Stimulated activated CD8-positive, alpha-beta memory T cell treated with anti-CD3 and anti-CD28 coated beads, Interleukin-2, amount 100 ng/mL, for 1 hour (primary cell): ENCODE measurements at places on chromosomes 4 and X.

DNA sequence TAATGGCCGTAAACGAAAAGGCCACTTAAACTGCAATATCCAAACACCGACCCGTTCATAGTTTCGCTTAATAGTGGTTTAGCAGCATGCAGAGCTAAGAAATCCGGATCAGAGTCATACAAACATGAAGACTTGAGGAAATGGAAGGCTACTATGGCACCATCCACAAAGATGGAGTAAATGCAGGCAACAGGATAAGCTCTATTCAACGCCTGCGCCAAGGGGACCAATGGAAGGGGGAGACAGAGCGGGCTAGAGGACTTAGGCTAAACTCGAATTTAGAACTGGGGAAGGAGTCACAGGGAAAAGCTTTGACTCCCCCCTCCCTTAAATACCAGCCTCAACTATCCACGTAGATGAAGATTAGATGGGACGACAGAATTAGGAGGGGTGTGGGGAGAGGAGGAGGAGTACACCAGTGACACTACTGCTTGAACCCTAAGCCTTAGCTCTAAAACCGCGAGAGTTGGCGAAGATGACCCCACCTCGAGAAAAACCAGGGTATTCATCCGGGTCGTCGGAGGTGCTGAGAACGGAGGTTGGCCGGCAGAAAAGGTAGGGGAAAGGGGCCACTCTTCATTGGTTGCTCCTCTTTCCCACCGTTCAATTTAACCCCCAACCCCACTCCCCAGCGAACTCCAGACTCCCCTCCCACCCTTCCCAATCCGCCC is 3.5 kb downstream of the HUWE1 start:
- no peak for DNase-seq

DNA sequence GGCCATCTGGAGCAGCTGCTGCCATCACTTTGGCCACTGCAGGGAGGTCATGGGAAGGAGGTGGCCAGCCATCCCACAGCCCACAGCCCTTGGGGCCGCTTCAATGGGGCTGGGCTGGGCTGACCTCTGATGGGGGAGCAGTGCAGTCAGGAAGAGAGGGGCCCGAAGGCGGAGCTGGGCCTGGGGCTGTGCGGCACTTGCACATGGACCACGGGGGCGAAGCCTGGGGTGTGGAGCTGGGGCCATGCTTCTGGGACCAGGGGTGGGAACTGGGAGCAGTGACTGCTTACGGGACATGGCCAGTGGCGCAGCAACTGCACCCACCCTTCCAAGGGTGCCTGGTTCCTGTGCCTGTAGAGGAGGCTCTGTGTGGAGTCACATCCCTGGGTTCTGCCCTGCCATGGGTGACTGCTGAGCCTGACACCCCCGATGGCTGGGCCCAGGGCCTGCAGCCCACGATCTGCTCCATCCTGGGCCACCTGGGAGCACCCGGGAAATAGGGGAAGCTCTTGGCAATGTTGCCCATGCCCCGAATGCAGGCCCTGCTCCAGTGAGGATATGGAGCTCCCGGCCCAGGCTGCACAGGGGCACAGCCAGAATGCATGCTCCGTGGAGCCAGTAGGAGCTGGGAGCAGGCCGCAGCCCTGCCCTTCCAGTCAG is 22.4 kb upstream of the SULT1B1 start:
- no peak for DNase-seq

DNA sequence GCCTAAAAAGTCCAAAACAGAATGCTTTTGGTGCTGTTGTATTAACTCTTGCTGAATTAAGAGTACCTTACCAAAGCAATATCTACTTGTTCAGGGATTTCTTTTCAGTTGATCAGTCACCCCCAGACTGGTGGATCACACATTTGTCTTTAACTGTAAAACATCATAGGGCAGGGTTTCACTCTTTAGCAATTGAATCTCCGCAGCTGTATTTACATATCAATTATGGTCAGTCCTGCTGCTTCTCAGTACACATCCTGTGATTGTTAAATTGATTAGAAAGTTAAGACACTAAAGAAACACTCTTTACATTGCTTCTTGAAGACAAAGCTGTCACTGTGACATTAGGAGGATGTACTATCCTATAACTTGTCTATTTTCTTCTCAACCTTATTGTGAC is 277.1 kb upstream of the ADGRL3 start:
- DNase-seq: no peak

GRCh38 chr4:4658052-4658451 is 116.2 kb upstream of the STX18 start:
- no peak for DNase-seq

- no peak for DNase-seq
Observed at GRCh38 chrX:107470198-107470597, 20.7 kb downstream of the FRMPD3 start.

DNA sequence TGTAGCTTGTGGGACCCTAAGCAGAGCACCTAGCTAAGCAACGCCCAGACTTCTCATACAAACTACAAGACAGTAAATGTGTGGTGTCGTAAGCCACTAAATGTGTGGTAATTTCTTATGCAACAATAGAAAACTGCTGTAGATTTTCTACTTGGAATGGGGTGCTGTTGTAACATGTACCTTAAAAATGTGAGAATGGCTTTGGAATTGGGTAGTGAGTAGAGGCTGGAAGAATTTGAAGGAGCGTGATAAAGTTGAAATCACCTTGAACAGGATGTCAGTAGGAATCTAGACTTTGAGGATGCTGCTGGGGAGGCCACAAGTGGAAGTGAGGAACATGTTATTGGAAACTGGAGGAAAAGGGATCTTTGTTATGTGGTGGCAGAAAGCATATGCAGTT is 43.2 kb upstream of the FUNDC1 start:
- DNase-seq: no peak

GRCh38 chrX:75229774-75230173 is 44.1 kb upstream of the UPRT start:
- no peak for DNase-seq

DNA sequence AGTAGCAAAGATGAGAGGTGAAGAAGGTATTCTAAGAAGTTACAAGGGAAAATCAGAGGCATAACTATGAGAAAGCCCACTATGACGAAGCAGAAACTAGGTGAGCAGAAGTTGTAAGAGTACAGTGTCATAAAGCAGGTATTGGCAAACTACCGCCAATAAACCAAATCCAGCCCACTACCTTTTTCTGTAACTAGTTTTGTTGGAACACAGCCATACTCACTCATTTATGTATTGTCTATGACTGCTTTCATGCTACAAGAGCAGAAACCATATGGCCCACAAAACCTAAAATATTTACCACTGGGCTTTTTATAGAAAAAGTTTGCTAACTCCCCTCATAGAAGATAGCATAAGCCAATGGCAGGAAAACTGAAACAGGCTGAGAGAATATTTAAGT is 31.8 kb upstream of the ZCCHC13 start:
- no peak for DNase-seq

- DNase-seq: no peak
Observed at GRCh38 chr4:178080312-178080711, 638.1 kb upstream of the AGA start.

DNA sequence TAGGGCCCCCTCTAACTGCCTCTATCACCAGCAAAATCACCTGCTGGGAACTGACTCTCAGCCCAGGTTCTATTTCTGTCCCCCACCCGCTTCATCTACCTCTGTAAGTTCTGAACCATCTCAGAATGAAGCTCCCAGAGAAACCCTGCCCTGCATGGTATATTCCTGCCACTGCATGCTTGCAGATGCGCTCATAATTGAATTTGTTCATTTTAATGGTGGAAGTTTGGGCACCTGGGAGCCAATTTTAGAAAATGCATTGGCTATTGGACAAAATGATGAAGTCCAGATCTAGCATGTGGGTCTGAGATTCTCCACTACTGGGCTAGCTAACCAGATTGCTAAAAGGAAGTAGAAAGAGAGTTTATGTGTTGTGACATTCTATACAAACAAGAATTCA is 28.6 kb upstream of the SLC10A4 start:
- DNase-seq: no peak

DNA sequence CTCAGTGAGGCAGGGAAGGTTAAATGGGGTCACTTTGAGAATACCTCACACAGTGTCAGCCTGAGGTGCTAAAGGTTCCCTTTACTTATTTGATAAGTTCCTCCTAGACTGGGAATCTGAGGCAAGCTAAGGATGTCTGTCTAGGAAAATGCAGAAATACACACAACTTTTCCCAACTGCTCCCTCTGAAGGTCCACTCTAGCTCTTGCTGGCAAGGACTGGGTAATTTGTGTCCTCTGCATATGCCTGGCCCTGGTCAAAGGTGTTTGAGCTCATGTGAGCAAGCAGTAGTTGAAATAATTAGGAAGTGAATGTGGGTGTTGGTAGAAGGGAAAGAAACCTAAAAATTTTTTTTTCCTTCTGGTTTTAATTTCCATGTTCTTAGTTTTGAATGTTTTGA is 21.3 kb downstream of the TXLNG start:
- no peak for DNase-seq

- DNase-seq: no peak
Observed at GRCh38 chr4:4339504-4340085, 47.3 kb upstream of the NSG1 start.

GRCh38 chr4:129641179-129641578 is 545.2 kb downstream of the C4orf33 start:
- no peak for DNase-seq

- no peak for DNase-seq
Observed at GRCh38 chrX:72050011-72050410, 81.7 kb downstream of the RTL5 start.

GRCh38 chr4:61079427-61079826 is 120.7 kb upstream of the ADGRL3 start:
- DNase-seq: no peak

GRCh38 chr4:20430259-20430941 is 178.7 kb downstream of the SLIT2 start:
- DNase-seq: no peak

GRCh38 chr4:55939421-55939820 is 9.3 kb upstream of the CEP135 start:
- DNase-seq: no peak

GRCh38 chrX:153600032-153600373 is 1.1 kb upstream of the CCNQ start:
- no peak for DNase-seq

- no peak for DNase-seq
Observed at GRCh38 chrX:10140264-10140663, 16.5 kb upstream of the CLCN4 start.

DNA sequence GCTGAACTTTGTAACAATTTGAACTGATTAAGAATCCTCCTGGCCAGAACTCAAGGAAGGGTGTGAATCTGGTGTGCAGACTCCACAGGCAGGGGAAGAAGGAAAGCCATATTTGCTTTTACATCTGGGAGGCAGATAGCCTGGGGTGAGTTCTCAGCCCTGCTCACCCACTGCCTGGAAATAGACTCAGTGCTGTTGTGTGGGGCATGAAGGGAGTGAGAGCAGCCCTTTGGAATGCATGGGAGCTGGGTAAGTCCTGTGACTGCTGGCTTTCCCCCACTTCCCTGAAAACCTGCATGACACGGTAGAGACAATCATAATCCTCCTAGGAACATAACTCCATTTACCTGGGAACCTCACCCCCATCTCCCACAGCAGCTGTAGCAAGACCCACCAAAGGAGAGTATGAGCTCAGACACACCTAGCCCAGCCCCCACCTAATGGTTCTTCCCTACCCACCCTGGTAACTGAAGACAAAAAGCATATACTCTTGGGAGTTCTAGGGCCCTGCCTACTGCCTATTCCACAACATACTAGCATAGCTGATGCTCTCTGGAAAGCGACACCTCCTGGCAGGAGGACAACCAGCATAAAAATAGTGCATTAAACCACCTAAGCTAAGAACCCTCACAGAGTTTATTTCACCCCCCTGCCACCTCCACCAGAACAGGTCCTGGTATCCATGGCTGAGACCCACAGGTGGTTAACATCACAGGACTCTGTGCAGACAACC is 59.3 kb upstream of the UBQLN2 start:
- DNase-seq: no peak

- DNase-seq: no peak
Observed at GRCh38 chr4:83152746-83153145, 38.2 kb upstream of the PLAC8 start.

GRCh38 chr4:152021788-152022438 is 261.1 kb upstream of the GATB start:
- DNase-seq: no peak

GRCh38 chr4:179709961-179710624 is 2267.9 kb upstream of the AGA start:
- DNase-seq: no peak

DNA sequence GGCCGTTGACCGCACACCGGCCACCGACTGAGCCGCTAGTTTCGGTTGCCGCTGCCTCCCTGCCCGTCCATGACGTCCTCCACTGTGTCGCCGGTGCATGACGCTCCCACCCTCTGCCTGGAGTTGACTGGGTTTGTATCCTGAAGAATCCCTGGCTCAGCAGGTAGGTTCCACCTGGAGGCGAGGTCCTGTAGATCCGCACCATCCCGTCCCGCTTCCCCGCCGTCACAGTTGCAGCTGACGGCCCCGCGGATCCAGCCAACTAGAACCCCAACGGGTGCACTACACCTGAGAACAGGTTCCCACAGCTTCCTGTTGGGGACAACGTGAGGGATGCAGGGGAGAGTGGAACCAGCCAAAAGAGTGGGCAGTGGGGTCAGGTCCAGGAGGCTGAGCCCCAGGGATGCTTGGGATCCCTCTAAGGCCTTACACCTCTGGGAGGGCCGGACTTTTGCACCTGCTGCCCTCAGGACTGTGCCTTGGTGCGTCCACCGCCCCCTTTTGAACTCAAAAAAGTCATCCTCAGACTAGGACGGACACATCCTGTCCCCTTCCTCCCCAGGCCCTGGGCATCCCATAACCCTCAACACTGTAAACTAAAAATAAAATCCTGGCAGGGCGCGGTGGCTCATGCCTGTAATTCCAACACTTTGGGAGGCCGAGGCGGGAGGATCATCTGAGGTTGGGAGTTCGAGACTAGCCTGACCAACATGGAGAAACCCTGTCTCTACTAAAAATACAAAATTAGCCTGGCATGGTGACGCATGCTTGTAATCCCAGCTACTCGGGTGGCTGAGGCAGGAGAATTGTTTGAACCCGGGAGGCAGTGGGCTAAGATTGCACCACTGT is 1.1 kb upstream of the SLBP start:
- no peak for DNase-seq

- no peak for DNase-seq
Observed at GRCh38 chrX:148534291-148534690, 33.9 kb downstream of the AFF2 start.

GRCh38 chrX:29315931-29316330 is 728.7 kb downstream of the IL1RAPL1 start:
- DNase-seq: no peak

- no peak for DNase-seq
Observed at GRCh38 chr4:139942241-139942640, 211.7 kb downstream of the MAML3 start.

- DNase-seq: no peak
Observed at GRCh38 chrX:16931371-16931770, 15.1 kb upstream of the REPS2 start.
